Mammary epithelial cell (primary cell): ENCODE measurements at places on chromosomes 5 and 9.

DNA sequence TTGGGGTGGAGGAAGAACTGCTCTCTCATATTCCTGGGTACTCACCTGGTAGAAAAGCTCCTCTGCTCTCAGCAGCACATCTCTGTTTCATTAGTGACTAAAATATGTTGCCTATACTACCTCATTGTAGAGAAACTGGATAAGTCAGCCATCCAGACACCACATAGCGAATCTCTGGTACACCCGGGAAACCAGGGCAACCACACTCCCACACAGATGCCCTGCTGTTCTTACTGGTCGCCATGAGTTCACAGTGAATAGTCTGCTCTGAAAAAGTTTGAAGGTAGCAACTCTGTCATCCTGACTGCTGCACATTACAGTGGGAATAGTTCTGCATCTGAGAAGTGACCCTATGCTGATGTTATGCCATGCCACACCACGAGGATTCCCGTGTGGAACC lies 135.0 kb downstream of the ENTREP1 start:
- DNase-seq, result no peak

GRCh38 chr5:91401175-91401574 lies 18.1 kb upstream of the ARRDC3 start:
- DNase-seq, result no peak

DNA sequence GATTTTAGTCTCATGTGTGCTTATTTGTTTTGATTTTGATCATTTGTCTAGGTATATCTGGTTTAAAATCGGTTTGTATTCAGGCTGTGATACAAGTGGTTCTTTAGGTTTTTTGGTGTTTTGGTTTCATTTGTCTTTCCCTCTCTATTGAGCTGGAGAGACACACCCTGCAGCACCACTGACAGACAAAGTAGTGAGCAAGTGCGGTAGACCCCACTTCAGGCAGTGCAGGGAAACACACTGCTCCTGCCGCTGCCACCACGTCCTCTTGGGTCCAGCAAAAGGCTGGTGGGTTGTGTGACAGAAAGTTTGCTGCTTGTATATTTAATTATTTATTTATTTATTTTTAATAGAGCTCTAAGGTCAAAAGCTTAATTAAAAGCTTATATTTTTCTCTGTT lies 801.0 kb downstream of the NR2F1-AS1 start:
- DNase-seq, result no peak

DNA sequence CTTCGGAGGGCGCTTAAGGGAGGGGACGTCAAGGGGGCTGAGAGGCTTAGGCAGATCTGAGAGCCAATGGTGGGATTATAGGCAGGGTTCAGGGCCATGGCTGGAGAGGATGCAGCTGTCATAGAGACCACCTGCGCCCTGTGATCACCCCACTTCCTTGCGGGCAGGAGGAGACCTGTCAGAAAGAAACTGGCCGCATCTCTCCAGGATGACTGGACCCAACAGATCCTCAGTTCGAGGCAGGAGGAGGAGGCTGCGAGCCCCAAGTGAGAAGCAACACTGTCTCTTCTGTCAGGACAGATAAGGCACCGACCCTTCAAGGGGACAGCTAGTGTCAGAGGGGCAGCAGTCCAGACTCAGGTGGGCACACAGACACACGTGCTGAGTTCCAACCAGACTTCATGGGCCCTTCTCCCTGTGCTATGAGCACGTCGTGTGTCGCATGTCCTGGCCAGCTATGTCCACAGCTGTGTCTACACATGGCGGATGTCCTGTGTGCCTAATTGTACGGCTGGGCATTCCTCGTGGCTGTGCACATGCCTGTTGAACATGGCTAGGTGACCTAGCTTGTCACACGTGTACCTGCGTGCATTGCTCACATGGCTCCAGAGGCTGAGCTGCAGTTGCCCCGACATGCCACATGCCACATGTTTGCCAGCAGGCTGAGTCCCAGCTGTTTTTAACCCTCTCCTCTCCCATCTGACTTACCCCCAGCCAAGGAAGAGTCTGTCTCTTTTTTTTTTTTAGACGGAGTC lies 583 bp upstream of the AQP3 start:
- peak; percentile 18 for DNase-seq

GRCh38 chr5:58450811-58451629 lies 8.9 kb downstream of the PLK2 start:
- peak; percentile 45 for DNase-seq

GRCh38 chr5:142984525-142984924 lies 214.3 kb downstream of the ARHGAP26 start:
- no peak for DNase-seq

- peak; percentile 32 for DNase-seq
Measured at GRCh38 chr5:153901449-153901848, 137.3 kb downstream of the FAM114A2 start.

- DNase-seq, result peak; percentile 48
Measured at GRCh38 chr5:15203376-15203775, 296.6 kb upstream of the FBXL7 start.

DNA sequence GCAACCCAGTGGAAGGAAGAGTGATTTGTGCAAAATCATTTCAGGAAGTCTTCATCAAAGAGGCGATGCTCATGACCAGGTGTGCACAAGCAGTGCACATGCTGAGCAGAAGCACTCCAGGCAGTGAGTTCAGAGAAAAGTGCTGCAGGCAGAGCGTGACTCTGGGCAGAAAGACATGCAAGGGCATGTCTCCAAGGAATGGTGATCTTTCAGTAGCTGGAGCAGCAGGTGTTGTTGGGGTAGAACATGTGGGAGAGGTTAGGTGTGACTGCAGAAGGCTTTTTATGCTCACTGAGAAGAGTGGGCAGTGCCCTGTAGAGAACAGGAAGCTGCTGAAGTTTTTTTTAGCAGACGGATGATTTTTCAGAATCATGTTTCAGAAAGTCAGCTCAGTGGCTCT lies 545.4 kb upstream of the TLE4 start:
- DNase-seq, result peak; percentile 95

DNA sequence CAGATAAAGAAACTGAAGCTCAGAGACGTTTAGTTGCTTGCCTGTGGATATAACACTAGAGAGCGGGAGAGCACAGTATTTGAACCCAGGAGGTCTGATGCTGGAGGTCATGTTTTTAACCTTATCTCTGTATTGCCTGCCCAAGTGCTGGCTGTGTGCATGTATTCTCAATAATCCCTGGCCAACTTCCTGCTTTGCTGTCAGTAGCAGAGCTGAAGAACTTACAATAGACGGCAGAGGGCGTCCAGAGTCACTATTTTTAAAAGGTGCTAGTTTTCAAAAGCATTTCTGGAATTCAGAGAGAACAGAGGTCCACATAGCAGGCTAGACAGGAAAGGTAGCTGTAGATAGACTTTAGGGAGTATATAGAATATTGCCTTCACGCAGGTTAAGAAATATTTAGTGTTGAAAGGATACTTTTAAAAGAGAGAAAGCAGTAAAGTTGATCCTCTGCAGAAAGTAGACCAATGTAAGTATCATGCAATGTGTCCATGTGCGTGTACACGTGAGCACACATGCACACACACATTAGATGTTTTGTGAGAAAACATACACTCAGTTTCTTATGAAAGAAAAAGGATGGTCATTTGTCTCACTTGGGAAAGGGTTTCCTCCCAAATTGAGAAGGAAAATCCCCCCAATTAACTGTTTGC lies 46.3 kb downstream of the PTCD2 start:
- peak; percentile 61 for DNase-seq

- DNase-seq, result peak; percentile 10
Measured at GRCh38 chr9:34869390-34869789, 88.7 kb upstream of the PHF24 start.

- no peak for DNase-seq
Measured at GRCh38 chr5:148343603-148344487, 8.5 kb downstream of the SPINK9 start.

- DNase-seq, result no peak
Measured at GRCh38 chr9:132797861-132798659, 80.0 kb downstream of the AK8 start.

DNA sequence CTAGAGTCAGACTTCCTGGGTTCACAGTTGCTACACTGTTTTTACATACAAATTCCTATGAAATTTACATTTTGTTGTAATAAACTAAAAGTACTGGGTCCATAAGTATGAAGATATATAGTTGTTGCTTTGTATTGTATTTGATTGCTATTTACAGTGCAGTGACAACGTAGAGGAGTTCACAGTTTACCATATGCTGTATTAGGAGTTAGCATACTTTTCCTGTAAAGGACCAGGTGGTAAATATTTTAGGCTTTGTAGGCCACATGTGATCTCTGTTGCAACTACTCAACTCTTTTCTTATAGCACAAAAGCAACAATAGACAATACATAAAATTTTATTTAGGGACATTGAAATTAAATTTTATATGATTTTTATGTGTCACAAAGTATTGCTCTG lies 18.0 kb downstream of the PAM start:
- DNase-seq, result no peak

DNA sequence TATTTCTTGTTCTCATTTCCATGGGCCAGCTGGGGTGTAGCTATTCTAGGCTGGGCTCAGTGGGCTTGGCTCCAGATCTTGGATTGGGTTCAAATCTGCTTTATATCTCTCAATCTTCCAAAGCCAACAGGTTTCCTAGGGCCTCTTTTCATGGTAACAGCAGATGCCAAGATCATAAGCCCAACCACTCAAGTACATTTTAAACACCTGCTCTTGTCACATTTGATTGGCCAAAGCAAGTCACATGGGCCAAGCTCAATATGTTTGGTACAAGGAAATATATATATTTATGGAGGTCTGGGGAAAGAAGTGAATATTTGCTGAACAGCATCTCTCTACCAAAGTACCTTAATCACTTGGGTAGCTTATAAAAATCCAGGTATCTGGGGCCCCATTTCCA lies 49.5 kb downstream of the MRRF start:
- no peak for DNase-seq

DNA sequence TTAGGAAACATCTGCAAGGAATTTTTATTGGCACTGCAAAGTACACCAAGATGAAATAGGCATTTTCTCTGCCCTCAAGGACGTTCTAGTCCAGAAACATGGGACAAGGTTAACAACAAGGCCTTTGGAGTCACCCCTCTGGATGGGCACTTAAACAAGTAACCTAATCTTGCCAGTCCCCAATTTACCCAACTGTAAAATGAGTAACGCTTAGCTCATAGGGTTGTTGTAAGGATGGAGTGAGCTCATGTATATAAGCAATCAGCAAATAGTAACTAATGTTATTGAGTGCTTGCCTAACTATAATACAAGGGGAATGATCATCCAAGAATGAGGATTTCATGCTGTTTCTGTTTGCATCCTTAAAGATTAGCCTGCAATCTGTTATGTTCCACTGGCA lies 189.3 kb downstream of the PAPPA start:
- DNase-seq, result no peak

GRCh38 chr5:64451551-64451950 lies 54.3 kb upstream of the RGS7BP start:
- no peak for DNase-seq

- DNase-seq, result no peak
Measured at GRCh38 chr9:114864471-114864870, 58.6 kb upstream of the TNFSF15 start.

GRCh38 chr5:81850501-81851357 lies 99.8 kb upstream of the SSBP2 start:
- no peak for DNase-seq

DNA sequence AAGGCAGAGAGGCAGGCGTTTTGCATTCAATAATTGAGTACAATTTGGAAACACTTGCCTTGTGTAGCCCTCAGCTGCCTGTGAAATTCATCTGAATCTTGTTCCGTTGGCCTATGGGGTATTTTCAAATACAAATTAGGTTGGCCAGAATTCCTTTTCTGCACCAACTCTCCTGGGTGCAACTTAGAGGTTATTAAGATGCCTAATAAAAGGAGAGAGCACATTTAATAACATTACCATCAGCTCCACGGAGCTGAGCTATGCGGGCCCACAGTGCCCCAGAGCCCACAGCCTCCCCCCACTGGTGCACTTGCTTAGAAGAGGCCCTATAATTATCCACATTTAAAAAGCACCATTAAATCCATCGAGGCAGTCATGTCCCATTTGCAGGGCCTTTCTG lies 367.6 kb upstream of the CLINT1 start:
- no peak for DNase-seq

- DNase-seq, result no peak
Measured at GRCh38 chr9:91055845-91056244, 254.2 kb downstream of the SYK start.

- peak; percentile 74 for DNase-seq
Measured at GRCh38 chr5:172798422-172799215, 27.6 kb upstream of the DUSP1 start.

DNA sequence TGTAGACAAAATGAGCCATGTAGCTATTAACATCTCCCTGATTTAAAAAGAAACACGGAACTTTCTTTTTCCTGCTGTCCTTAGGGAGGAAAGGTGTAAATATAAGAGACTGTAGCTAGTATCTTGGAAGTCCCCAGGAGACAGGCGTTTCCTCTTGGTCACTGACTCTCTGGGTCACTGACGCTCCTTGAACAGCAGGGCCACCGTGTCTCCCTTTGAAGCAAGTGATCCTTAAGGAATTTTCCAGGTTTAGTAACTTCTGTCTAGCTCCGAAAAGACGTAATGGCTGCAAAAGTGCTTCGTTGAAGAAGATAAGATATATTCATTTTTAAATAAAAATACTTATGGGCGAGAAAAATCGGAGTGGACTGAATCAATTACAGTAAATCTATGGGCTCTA lies 745 bp upstream of the CLTA start:
- peak; percentile 19 for DNase-seq

DNA sequence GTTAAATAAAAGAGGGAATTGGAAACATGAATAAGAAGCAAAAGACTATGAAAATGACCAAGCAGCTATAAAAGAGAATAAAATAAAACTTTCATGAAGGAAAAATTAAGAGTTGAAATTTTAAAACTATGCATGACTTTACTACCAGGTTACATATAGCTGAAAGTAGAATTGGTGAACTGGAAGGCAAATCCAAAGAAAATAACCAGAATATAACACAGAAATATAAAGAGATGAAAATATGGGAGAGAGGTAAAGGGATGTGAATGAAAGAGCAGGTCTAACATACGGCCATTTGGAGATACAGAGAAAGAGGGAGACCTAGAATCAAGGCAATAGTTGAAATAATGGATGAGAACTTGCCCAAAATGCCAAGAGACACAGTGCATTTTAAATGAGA lies 42.9 kb upstream of the TDRD7 start:
- no peak for DNase-seq

- DNase-seq, result no peak
Measured at GRCh38 chr9:98209530-98209929, 17.1 kb upstream of the CORO2A start.

DNA sequence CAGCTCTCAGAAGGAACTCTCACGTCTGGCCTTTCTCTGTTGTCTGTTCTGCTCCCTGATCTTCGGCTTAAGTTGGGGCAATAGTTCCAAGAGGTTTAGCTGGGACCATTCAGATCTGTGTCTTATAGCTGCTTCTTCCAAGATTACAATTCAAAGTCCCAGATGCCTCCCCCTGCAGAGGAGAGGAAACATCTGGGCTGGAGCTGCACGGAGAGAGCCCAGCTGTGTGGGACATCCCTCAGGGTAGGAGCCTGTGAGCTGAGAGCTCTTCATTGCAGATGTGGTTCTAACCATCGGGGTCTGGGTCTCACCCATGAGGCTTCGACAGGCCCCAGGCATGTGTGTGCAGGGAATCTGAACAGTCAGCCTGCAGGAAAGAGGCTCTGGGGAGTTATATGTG lies 9.0 kb upstream of the PHF19 start:
- DNase-seq, result no peak
